ENCODE measurements at places on chromosomes 1 and 21.

- DNase-seq, result no peak
Measured at GRCh38 chr1:34977858-34978257, 7.3 kb downstream of the TMEM35B start.

DNA sequence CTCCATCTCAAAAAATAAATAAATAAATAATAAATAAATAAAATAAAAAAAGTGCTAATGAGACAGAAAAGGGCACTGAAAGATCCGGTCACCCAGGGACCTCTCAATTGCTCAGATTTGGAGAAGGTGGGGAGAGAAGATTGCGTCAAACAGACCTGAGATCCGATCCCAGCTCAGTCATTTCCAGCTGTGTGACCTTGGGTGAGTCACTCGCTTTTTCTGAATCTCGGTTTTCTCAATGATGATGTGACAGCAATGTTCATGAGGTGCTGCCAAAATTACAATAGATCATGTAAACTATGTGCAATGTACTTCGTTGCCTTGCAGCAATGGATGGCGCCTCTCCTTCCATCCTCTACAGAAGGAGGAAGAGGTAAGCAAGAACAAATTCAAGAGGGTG lies 11.1 kb upstream of the MEF2D start:
- DNase-seq, result no peak

GRCh38 chr1:48000883-48001282 lies 3.7 kb upstream of the TRABD2B start:
- DNase-seq, result no peak

GRCh38 chr1:201019321-201019977 lies 4.1 kb downstream of the KIF21B start:
- DNase-seq, result peak; percentile 67

GRCh38 chr1:247277191-247277590 lies 21.3 kb downstream of the VN1R5 start:
- DNase-seq, result no peak

DNA sequence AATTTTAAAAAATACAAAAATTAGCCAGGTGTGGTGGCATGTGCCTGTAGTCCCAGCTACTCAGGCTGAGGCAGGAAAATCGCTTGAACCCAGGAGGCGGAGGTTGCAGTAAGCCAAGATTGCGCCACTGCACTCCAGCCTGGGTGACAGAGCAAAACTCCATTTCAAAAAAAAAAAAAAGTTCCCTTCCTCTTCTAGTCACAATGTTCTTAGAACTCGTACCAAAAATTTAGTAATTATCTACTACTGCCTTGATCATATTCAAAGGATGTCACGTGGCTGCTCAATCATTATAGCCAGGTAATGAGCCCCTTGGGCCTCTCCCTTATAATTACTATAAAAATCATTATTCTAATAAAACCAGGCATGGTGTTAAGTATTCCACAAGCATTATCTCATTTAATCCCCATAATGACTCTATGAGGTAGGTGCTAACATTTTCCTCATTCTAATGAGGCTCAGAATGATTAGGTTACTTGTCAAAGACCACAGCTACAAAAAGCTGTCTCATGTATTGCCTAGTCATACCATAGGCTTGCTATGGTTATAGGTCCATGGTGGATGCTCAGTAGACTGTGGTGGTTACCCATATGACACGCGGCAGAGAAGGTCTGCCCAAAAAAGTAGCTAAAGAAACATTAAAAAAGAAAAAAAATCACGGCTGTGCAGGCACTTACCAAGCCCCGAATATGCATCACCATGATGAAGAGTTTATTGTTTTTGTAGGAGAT lies 15.5 kb upstream of the PPP1R15B start:
- no peak for DNase-seq

DNA sequence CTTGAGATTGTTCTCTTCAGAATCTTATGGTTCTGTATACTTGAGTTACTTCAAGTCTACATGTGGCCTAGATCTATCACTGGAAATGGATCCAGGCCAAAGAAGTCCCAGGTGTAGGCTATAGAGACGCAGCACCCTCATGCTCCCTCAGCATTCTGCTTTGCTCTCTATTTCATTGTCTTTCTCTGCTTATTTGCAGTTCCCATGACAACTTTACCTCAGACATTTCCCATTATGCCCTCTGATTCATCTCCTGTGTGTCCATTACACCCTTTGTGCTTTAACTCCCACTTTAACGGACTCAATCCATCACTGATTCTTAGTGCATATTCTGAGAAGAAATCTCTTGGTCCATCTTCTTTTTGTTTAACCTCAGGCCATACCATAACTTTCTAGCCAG lies 236.9 kb upstream of the NRIP1 start:
- DNase-seq, result no peak

GRCh38 chr1:43129426-43129825 lies 42.7 kb downstream of the EBNA1BP2 start:
- no peak for DNase-seq

- no peak for DNase-seq
Measured at GRCh38 chr1:84653130-84653677, 37.1 kb downstream of the SSX2IP start.

- no peak for DNase-seq
Measured at GRCh38 chr1:93056214-93056613, 22.9 kb upstream of the MTF2 start.
